ENCODE measurements at places on chromosomes 5 and 9.

DNA sequence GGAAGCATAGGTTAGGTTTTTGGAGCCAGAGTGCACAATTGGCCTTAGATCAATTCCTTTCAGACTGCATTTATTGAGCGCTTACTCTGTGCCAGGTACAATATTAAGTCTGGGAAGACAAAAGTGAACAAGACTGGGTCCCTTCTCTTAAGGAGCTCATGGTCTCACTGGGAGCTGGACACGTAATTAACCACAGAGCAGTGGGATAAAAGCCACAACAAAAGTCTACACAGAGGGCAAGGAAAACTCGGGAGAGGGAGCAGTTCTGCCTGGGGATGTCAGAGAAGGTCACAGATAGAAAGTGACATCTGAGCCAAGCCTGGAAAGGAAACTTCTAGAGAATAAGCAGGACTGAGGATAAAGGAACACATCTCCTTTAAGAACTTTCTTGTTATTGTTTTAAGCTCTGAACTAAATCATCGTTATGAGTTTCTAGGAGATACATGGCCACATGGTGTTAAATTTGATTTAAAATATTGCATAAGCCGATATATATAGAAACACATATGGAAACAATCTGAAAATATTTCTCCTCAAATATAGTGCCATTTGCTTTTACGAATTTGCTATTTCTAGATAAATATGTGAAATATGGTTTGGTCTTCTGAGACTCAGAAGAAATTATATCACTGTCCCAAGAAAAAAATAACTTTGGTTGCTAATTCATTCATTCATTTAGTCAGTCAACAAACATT lies 40.1 kb upstream of the PDE8B start:
- DNase-seq, result peak; percentile 14

DNA sequence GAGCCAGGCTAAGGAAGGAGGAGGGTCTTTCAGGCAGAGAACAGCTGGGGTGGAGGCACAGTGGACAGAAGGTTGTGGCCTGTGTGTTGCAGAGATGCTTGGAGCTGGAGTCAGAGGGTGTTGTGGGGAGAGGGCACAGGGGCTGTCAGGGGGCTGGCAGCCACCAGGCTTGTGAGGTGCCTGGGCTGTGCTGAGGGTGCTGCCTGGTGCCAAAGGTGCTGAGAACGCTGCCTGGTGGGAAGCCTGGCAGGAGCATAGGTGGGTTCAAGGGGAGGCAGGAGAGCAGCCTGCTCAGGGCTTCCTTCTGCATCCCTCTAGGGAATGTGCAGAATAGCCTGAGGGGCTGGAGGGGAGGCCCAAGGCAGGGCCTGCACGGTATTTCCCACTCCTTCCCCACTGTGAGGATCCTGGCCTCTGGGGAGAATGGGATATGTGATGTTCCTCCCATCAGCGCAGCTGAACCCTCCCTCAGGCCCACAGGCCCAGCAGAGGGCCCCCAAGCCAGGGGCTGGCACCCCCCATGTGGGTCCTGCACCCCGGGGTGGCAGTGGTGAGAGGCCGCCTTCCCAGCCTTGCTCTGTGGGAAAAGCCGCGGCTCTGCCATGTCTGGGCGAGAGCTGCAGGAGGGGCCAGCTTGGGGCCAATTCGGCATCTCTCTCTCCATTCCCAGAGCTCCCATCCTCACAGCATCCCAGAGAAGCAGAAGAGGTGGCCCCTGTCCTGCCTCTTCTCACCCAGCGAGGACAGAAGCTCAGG lies 76.3 kb downstream of the CACNA1B start:
- DNase-seq, result no peak

DNA sequence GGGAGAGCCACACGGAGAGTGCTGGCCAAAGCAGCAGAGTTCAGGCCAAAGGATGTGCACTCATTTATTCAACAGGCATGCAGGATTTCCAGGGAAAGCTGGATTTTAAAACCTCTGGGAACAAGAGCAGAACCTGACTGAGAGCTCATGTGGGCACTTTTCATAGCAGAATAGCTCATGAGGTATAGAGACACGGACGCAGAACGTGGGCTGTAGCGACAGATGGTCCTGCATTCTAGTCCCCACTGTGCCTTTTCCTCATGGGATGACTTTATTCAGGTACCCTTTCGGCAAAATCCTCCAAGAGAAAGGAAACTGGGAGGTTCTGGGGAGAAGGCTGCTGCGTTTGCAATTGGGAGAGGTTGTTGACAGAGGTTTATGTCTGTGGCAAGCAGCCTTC lies 5.4 kb downstream of the IL4 start:
- no peak for DNase-seq

GRCh38 chr9:77763566-77763965 lies 115.4 kb upstream of the GNA14 start:
- no peak for DNase-seq

DNA sequence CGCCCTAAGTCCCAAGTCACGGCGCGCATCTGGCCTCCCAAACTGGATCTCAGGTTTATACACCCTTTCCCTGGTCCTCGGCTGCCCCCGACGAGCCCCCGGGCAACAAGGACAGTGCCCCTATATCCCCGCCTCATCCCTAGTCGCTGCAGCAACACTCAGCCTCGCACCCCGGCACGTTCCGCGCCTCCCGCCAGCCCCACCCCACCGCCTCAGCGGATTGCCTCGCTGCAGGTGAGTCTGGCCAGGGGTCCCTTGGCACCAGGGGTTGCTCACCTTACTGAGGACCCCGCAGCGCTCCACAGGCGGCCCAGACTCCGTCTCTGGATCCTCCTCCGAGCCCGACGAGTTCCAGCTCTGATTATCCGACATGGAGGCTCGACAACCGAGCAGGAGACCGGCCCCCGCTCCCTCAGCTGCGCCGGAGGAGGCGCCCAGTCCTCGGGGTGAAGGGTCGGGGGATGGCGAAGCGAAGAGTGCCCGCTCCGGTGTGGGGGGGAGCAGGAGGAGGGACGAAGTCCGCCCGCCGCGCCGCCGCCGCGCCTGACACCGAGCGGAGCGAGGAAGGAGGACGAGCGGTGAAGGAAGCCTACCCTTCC lies 494 bp downstream of the CERT1 start:
- no peak for DNase-seq

GRCh38 chr5:100319885-100320284 lies 215.3 kb upstream of the FAM174A start:
- DNase-seq, result no peak

DNA sequence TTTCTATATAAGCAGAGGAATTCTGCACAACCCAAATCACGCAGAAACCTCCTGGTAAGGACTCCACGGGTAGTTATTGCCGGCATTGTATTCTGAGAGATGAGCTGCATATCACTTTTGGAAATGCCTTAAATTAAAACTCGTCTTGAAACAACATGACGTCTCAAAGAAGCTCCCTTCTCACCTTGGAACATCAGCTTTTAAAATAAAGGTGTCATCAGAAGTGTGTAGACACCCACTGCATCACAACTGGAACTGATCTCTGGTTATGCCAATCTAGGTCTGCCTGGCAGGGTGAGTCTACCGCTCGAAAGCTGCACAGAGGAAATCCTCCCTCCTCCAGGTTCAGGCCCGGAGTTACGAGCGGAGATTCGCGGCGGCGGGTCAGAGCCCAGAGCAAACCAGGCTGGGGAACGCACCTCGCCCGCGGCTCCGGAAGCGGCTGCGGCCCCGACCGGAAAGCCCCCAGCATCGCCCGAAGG lies 974 bp upstream of the SLC12A2 start:
- no peak for DNase-seq

DNA sequence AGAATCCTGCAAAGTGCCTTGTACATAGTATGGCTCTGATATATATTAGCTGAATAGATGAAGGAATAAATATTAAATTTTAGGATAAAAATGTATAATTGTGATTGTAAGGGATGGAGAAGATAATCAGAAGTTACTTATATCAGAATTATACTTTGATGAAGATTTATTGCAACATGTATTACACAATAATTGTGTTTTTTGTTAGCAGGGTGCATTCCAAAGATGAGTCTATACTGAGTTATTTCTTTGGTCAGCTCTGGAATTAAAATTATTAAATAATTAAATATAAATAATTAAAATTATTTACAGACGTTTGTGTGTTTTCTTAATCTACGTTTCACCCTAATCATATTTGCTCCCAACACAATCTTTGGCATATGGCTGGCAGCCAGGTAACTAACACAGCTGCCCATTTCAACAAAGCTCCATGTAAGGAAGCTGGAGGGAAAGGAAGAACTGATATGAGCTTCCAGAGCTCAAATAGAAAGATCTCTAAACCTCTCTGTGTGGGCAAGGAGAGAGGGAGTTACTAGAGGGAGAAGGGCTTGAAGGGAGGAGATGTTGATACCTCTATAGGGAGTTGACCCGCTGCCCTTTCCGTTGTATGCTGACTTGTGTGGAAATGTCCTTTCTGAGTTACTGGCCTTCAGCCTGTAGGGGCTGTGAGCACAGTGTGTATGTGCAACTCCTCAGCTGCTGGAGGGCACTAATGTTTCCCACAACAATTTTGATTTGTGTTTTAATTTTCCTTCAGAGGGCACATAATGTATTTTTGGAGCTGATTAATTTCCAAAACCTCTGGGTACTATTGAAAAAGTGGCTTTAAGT lies 403.4 kb downstream of the MAN2A1 start:
- no peak for DNase-seq

DNA sequence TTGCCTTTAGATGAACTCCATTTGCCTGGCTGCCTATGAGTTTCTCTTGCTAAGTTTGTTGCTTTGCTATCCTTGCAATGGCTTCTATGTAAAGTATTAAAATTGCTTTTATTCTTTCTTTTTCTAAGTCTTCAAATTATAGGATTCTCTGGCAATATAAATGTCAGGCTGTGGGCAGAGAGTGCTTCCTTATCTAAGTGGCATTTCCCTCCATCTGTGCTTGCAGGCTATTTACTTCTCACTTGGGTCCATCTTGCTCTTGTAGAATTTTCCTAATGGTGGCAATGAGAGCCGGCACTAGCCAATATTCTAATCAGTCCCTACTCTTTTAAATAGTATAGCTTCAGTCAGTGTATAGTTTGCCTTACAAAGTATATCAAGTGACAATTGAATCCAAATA lies 63.3 kb downstream of the FAM174A start:
- no peak for DNase-seq

GRCh38 chr5:150224483-150225027 lies 34.7 kb downstream of the SLC6A7 start:
- DNase-seq, result peak; percentile 28

- DNase-seq, result peak; percentile 44
These were observed 53.7 kb downstream of the RGMB start for GRCh38 chr5:98827161-98827560.

DNA sequence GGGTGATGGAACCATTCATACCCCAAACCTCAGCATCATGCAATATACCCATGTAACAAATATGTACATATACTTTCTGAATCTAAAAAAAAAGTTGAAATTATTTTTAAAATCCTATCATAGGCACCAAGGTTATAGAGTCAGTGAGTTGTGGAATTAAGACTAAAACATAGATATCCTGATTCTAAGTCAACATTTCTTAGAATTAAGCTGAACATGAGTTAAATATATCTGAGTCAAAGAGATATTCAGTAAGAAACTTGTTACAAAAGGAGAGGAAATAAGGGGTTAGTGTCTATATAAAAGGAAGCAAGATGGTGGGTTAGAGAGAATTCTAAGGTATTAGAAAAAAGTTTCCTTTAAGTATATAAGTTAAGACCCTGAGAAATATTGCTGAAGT lies 89.9 kb downstream of the CCDC192 start:
- DNase-seq, result no peak

- peak; percentile 76 for DNase-seq
These were observed 193.5 kb downstream of the GNA14 start for GRCh38 chr9:77454663-77455062.

GRCh38 chr9:3246241-3246640 lies 279.6 kb downstream of the RFX3 start:
- no peak for DNase-seq

GRCh38 chr5:96327722-96328121 lies 105.3 kb downstream of the PCSK1 start:
- DNase-seq, result no peak

- DNase-seq, result no peak
These were observed 63.6 kb downstream of the EGFLAM start for GRCh38 chr5:38321978-38322377.

DNA sequence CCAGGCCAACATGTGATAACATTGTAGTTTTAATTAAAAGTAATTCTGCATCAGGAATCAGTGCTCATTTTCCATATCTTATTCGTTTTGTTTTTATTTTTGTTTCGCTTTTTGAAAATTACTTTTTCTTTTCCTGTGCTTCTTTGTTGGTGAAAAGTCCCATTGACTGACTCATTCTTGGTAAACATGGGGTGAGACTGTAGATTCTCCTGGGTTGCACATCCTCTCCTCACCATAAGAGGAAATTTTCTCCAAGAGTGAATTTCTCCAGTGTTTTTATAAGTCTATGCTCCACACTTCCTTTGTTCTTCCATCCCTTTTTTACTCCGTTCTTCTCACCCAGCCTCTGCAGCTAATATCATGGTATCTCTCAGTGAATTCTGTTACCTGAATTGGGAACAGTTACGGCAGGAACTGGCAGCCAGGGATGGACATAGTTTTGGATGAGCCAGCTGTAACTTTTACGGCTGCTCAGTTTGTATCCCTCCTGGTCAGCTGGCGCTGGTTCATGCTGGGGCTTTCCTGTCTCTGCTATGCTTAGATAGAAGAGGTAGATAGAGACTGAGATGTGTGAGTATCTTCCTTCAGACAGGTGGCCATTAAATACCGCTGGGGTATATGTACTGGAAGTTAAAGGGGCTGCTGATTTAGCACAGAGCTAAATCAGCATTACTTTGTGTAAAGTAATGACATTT lies 80.0 kb downstream of the MAN2A1 start:
- DNase-seq, result no peak

- peak; percentile 17 for DNase-seq
These were observed 388 bp downstream of the ANKS6 start for GRCh38 chr9:98795970-98796363.

GRCh38 chr5:140033037-140033760 lies 9.9 kb downstream of the NRG2 start:
- DNase-seq, result no peak

DNA sequence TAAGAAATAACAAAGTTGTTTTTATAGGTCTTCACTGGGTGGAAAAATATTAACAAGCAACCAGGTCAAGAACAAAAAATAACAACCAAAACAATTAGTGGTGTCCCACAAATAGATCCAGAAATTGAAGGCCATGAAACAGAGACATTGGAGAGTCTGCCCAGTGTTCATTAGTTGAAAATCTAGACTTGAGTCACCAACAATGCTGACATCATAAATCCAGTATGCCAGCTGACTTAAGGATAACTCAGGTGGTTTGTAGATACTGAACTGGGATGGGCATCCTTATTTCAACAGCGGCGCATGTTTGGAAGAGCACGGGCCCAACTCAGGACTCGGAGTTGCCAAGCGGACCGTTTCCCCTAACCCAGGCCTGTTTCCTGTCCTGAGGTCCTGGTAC lies 80.7 kb upstream of the TNFAIP8 start:
- no peak for DNase-seq
